Stimulated activated CD8-positive, alpha-beta memory T cell treated with anti-CD3 and anti-CD28 coated beads, Interleukin-15, amount 100 ng/mL, for 48 hours (primary cell): ENCODE measurements at places on chromosomes 7 and 10.
A peak's percentile ranks its signal among the peaks of the same experiment; 100 is the strongest.

DNA sequence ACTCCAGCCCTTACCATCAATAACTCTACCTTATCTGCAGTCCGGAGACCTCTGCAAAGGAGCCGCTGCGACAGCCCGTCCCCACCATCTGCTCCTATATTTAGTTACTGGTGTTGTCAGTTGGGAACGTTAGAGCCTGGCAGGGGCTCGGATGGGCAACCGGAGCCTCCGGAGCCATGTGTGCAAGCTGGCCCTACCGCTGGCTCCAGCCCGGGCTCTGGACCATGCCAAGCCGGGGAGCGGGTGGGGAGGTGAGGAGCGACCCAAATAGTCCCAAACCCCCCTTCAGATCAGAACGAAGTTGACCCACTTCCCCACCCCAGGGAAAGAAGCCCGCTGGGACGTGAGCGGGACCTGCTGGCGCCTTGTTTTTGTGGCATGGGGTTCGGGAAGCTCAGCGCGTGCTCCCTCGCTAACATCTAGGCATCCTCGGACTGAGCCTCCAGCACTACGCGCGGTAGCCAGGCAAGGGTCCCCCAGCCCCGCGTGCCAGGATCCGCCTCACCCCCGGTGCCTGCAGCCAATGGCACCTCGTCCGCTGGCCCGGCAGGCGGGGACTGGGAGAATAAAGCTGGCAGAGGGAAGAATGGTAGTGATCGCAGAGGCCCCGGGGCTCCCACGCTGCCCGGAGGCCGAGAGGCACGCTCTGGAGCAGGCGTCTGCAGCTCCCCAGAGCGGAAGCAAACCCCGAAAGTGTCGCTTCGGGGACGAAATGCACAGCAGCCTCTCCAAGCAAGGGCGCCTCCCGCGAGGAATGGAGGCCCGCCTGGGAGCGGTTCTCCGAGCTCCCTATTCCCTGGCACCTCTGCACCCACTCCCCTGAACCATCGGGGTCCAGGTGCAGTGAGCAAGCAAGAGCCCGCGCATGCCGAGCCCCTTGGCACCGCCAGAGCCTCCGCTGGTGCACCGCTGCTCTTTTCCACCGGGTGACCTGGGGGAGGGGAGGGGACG lies 679 bp downstream of the LRRC20 start:
- DNase-seq, result peak; percentile 12

DNA sequence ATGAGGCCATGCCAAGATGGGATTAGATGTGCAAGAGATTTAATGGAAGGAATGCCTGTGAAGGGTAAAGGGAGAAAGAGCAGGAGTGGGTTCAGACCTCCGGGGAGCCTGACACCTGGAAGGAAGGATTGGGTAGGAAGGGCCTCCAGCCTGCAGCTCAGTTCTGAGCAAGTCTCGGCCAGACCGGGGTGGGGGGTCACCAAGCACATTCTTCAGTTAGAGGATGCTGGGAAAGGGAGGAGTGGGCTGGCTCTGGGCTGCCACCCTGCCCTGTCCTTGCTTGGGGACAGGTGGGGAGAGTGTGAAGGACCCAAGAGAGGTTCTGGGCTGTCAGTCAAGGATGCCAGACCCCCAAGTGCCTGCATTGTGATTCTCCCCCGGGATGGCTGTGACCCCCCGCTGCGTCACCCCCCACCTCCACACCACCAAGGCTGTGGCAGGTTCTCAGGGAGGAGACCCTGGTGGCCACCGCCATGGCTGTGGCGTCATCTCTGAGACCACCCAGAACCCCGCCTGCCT lies 16.5 kb upstream of the PRKAG2 start:
- DNase-seq, result no peak

GRCh38 chr10:86334488-86335085 lies 32.0 kb downstream of the GRID1 start:
- DNase-seq, result no peak

- no peak for DNase-seq
These were observed 6.1 kb upstream of the KCP start for GRCh38 chr7:128916643-128916915.

DNA sequence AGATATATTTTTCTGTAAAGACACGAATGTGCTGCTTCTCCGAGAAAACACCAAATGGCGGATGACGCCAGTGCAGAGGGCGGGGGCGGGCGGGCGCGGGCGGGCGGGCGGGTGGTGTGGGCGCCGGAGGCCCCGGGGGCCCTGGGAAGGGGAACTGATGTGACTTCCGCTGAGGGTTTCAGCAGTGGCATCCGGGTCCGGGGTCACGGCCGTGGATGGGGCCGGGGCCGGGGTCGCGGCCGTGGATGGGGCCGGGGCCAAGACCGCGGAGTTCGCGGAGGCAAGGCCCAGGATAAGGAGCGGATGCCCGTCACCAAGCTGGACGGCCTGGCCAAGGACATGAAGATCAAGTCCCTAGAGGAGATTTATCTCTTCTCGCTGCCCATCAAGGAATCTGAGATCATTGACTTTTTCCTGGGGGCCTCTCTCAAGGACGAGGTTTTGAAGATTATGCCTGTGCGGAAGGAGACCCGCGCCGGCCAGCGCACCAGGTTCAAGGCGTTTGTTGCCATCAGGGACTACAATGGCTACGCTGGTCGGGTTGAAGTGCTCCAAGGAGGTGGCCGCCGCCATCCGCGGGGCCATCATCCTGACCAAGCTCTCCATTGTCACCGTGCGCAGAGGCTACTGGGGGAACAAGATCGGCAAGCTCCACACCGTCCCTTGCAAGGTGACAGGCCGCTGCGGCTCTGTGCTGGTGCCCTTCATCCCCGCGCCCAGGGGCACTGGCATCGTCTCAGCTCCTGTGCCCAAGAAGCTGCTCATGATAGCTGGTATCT lies 20.3 kb upstream of the IGF2BP3 start:
- no peak for DNase-seq

- DNase-seq, result no peak
These were observed 44.0 kb downstream of the SLC25A13 start for GRCh38 chr7:96277921-96278320.

DNA sequence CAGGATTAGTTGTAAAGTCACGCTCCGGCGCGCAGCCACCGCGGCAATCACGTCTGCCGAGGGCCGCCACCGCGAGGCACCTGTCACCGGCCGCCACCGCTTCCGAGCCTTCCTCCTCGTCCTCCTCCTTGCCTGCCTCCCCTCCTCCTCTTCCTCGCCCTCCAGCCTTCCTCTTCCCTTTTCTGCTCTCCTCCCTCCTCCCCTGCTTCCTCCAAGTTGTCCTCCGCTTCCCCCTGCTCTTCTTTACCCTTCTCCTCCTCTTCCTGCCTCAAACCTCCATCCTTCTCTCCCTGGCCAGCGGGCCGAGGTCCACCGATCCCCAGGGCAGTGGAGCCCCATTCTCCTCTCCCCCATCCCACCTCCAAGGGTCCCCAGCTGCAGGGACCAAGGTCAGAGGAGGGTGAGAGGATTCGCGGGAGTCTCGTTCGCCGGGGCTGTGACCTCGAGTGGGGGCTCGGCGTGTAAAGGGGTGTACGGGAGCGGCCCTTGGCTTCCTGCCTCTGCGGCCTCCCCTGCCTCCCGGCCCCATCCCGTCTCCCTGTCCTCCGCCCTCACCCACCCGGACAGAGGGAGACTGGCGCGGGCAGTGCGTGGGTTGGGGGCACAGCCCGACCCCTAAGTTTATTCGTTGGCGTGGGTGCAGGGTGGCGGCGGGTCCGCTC lies 89.5 kb upstream of the PAX2 start:
- no peak for DNase-seq

GRCh38 chr7:42227936-42228591 lies 8.9 kb downstream of the GLI3 start:
- no peak for DNase-seq

GRCh38 chr7:936386-937054 lies 18.0 kb downstream of the ADAP1 start:
- peak; percentile 67 for DNase-seq

- no peak for DNase-seq
These were observed 177.5 kb downstream of the TWIST1 start for GRCh38 chr7:18939771-18940592.

DNA sequence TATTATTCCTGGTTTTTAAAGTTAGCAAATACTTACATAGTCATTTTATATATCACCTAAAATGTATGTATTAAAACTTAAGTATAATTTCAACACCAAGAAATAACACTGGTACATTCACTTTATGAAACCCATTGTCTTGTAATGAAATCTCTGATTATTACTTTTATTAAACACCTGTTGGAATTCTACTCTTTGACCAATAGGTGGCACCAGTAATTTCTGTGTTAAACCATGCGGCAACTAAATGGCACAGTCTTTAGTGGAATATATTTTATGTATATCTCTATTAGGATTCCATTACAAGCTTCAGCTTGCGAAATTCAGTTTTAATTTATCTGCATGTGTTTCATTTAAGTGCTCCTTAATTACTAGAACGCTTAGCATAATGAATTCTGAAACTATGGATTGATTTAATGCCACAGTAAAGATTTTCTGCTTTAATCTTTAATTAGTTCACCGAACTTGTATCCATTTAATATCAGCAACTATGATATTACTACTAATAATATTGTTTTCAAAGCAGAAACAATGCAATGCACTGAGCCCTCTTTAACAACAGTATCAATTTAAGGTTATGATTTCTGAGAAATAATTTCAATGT lies 181.3 kb downstream of the MAGI2 start:
- DNase-seq, result no peak

DNA sequence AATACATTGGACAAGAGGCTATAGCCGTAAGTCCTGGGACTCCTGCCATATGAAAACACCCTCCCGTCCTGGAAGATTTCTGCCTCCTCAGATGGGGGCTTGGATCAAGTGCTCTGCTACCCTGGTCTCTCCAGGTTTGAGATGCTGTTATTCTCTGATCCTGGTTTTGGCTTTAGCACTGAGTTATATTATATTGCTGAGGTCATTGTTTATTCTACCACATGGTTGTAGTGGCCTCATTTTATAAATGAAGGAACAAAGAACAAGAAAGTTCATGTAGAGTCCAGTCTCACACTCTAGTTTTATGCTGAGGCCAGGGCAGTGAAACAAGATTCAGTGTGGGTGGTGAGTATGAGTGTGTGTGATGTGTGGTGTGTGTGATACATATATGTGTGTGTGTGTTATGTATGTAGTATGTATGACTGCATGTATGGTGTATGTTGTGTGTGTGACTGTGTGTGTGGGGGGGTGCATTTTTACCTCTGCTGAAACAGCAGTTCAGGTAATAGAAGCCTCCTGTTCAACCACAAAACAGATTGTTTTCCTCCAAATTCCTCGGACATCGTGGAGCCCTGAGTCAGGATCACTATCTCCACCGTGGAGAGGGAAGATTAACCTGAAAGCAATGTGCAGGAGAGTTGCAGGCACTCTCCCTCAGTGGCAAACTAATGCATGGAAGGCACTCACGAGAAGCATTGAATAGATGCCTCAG lies 80.7 kb downstream of the C7orf25 start:
- no peak for DNase-seq

GRCh38 chr10:17989908-17990767 lies 38.4 kb downstream of the SLC39A12 start:
- no peak for DNase-seq
